GDM1 (cell line): ENCODE measurements at places on chromosomes 3 and 15.

GRCh38 chr15:64029633-64030032 lies 16.7 kb downstream of the DAPK2 start:
- DNase-seq: no peak

GRCh38 chr3:169841171-169841570 lies 28.5 kb upstream of the LRRC34 start:
- no peak for DNase-seq

- no peak for DNase-seq
Observed at GRCh38 chr3:98038286-98038685, 3.2 kb upstream of the GABRR3 start.

- DNase-seq: no peak
Observed at GRCh38 chr15:91862891-91863504, 9.5 kb downstream of the SLCO3A1 start.

GRCh38 chr15:41562784-41563198 lies 3.8 kb downstream of the TYRO3 start:
- no peak for DNase-seq

DNA sequence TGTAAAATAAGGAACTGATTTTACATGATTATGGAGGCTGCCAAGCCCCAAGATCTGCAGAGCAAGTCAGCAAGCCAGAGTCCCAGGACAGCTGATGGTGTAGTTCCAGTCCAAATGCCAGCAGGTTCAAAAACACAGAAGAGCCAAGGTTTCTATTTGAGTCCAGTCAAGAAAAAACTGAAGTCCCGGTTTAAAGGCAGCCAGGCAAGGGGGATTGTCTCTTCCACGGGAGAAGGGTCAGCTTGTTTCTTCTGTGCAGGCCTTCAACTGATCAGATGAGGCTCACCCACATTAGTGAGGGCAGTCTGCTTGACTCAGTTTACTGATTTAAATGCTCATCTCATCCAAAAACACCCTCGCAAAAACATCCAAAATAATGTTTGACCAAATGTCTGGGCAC lies 246.2 kb downstream of the PLCL2 start:
- no peak for DNase-seq

- DNase-seq: no peak
Observed at GRCh38 chr15:59721411-59721810, 32.3 kb upstream of the BNIP2 start.

GRCh38 chr15:80776420-80777045 lies 2.6 kb upstream of the CEMIP start:
- DNase-seq: peak; percentile 7

DNA sequence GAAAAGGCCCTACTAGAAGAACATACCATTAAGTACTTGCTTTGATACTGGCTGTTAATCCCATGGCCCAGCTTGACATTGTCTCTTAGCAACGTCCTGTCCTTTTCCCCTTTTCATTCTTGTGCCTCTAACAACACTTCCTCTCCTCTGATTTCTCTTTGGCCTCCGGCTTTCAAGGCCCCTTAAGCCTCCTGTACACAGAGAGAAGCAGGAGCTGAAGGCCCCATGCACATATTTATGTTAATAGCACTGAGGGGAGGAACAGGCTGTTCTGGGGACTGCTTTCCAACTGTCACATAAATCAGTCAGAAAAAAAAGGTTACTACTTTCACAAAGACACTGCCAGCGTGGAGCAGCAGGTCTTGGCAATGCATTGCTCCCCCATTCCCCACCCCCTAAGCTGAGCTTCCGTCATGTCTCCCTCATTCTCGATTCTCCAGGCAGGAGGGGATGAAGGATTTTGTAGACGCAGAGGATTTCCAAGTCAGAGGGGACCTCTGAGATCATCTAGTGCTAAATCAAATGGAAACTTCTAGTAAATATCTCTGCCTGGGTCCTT lies 257.4 kb upstream of the ADAMTS9 start:
- peak; percentile 12 for DNase-seq

DNA sequence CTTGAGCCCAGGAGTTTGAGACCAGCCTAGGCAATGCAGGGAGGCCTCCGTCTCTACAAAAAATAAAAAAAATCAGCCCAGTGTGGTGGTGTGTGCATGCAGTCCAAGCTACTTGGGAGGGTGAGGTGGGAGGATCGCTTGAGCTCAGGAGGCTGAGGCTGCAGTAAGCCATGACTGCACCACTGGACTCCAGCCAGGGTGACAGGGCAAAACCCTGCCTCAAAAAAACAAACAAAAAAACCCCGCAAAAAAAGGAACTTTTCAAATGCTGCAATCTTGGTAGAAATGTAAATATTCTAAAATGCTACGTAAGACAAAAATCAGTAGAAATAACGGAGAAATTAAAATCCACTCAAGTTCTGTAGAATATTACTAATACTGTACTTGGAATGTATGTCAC lies 108.1 kb upstream of the MELTF start:
- DNase-seq: no peak

- peak; percentile 33 for DNase-seq
Observed at GRCh38 chr3:34683851-34684250, 885.4 kb downstream of the PDCD6IP start.

DNA sequence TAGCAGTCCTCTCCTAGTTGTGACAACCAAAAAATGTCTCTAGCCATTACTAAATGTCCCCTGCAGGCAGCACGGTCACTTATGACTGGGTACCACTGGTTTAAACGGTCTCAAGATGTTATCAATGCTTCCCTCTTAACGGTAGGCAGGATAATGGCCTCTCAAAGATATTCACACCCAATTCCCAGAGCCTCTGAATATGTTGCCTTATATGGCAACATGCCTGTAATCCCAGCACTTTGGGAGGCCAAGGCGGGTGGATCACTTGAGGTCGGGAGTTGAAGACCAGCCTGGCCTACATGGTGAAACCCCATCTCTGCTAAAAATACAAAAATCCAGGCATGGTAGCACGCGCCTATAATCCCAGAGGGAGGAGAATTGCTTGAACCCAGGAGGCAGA lies 9.4 kb downstream of the MME start:
- no peak for DNase-seq

- DNase-seq: no peak
Observed at GRCh38 chr3:124260206-124260915, 268.4 kb upstream of the ROPN1 start.

GRCh38 chr15:97652700-97653167 lies 307.8 kb upstream of the ARRDC4 start:
- no peak for DNase-seq

- DNase-seq: no peak
Observed at GRCh38 chr15:82105451-82106215, 59.8 kb upstream of the MEX3B start.

- peak; percentile 16 for DNase-seq
Observed at GRCh38 chr3:129228891-129229585, 20.4 kb upstream of the COPG1 start.

DNA sequence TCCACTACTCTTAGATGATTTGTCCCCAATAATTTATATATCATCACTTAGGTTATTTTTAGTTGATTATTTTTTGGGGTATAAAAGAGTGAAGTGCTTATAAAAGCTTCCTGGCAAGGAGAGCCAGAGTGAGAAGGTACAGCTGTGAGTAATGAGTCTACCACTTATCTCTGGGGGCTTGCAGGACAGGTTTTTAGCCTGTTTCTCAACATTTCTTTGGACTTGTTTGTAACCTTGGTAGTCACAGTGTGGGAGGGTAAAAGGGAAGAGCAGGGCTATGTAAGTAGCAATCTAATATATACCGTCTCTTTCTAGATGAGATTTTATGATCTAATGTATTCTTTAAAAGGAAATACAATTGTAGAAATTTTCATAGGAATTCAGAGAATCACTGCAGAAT lies 321.3 kb upstream of the GOLIM4 start:
- DNase-seq: no peak

DNA sequence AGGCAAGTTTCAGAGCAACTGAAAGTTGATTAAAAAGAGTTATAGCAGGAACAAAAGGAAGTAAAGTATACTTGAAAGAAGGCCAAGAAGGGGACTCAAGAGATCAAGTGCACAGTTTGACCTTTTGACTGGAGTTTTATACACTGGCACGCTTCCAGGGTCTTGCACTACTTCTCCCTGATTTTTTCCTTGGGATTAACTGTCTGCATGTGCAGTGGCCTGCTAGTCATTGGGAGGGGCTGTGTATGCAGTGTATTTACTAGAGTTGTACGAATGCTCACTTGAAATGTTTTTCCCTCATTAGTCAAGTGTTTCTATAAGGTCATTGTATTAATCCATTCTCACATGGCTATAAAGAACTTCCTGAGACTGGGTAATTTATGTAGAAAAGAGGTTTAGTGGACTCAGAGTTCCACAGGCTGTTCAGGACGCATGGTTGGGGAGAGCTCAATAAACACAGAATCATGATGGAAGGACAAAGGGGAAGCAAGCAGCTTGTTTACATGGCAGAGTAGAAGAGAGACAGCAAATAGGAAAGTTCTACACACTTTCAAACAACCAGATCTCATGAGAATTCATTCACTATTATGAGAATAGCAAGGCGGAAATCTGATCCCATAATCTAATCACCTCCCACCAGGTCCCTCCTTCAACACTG lies 571.8 kb downstream of the ZPLD1 start:
- no peak for DNase-seq

GRCh38 chr3:129793319-129793718 lies 100.2 kb downstream of the TMCC1 start:
- DNase-seq: no peak

- DNase-seq: no peak
Observed at GRCh38 chr15:40360015-40360414, 2.0 kb downstream of the DISP2 start.

DNA sequence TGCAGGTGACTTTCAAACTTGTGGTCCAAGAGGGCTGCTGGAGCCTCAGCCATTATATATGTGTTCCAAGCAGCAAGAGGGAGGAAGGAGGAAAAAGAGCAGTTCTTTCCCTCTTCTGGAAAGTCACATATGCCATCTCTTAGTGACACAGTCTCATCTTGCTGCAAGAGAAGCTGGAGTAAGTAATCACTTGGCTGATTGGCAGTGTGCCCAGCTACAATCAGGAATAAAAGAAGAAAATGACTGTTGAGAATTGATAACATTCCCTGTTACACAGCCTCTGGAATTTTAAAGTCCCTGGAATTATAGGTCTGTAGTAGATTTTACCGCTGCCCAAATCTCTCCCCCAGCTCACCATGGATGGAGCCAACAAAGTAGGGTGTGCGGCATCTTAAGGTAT lies 31.4 kb upstream of the LYZL4 start:
- no peak for DNase-seq

GRCh38 chr3:174700736-174701135 lies 158.4 kb upstream of the NAALADL2 start:
- no peak for DNase-seq

GRCh38 chr3:149330609-149331331 lies 2.7 kb downstream of the TM4SF18 start:
- DNase-seq: no peak

GRCh38 chr3:52228751-52229291 lies 3.4 kb upstream of the TLR9 start:
- no peak for DNase-seq

DNA sequence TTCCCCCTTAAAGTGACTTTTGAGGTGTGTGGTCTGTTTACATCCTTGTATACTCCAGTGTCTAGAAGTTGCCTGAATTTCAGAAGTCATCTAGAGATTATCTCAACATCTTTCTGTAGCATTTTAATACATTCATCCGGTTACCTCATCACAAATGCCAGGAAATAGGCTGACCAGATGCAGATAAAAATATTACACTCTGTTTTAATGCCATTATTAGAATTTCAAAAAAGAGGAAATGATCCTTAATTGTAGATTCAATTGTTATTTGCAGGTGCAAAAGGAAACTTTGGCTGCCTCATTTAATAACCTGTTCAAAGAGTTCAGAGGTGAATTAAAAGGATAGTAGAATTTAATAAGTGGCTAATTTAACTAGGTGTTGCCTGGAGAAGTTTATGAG lies 290.9 kb downstream of the C3orf38 start:
- no peak for DNase-seq

DNA sequence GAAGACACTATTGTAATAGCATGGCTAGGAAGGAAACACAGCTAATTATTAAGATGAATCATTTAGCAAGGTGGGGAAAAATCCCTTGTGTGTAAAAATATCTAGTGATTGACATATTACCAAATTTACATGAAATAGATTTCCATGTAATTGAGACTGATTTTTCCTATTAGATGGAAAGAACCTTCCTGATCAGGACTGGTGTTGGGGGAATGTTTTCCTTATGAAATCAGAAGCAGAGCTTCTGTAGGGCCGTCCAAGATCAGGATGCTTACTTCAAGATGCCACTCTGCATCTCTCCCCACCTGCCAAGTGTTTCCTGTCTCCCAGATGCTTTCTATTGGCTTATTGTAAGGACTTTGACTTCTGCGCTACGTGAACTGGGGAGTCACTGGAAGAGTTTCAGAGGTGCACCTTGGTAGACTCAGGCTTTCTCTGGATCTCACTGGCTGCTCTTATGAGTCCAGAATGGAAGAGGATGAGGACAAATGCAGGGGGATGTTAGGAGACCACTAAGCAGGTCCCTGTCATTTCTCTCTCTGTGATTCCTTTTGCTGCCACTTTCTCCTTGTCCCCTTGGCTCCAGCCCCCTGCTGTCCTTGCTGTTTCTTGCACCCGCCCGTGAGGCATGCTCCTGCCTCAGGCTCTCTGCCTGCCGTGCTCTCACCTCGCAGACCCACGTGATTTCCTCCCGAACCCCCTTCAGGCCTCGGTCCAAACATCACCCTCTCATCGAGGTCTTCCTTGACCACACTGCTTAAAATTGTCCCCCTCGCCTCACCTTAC lies 30.1 kb downstream of the BTD start:
- no peak for DNase-seq

DNA sequence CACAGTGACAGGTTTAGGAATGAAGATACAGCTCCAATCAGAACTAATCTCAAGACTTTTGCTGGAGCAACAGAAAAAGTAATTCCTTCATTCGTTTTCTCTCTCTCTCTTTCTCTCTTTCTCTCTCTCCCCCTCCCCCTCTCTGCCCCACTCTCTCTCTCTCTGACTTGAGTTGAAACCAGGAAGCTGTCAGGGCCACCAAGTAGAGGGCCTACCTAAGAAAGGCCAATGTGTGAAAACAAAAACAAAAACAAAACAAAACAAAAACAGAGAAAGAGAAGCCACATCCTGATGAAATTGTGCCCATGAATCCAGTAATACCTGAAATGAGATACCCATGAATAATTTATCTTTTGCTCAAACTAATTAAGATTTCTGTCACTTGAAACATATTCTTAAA lies 72.9 kb downstream of the ATP8B4 start:
- DNase-seq: no peak

GRCh38 chr15:50911621-50912020 lies 3.1 kb downstream of the AP4E1 start:
- no peak for DNase-seq

- DNase-seq: no peak
Observed at GRCh38 chr3:32022947-32023346, 41.4 kb downstream of the ZNF860 start.
